ENCODE measurements at places on chromosomes 12 and 14.

DNA sequence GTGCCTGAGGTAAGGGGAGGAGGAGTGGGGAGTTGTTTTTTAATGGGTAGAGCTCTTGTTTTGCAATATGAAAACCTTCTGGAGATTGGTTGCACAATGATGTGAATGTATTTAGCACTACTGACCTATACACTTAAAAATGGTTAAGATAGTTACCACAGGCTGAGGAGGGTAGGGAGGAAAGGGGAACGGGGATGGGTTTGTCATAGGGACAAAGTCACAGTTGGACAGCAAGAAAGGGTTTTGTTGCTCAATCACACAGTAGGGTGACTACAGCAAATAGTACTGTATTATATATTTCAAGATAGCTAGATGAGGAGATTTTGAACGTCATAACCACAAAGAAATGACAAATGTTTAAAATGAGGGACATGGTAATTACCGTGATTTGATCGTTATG, 1562.4 kb downstream of the AACS start:
- no peak for DNase-seq

DNA sequence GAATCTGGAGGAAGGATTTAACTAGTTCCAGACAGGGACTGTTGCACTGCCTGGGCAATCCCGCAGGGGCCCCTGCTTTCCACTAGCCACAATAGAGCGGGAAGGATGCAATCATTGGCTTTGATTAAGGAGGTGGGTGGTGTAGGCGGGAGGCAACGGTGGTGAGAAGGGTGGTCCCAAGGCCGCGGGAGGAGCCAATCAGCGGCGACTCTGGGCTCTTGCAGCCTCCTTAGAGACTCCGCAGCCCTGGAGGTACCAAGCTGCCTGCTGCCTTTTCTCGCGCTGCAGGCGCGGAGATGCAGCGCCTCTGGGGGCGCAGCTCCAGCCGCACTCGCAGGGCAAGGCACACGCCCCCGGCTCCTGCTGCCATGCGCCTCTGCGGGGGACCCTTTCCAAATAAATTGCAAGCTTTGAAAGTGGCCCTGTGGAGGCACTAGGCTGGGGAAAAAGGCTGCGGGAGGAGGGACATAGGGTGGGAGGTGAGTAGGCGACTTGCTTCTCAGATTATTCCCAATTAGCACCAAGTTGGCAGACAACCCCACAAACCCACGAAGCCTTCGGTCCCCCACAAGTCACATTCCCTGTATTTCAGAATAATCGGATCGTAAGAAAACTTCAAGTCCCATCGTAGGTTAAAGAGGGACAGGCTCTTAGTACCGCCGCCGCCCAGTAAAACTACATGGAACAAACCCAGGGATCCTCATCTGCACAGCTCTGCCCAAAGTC, 858 bp upstream of the KCNA1 start:
- peak; percentile 81 for DNase-seq

DNA sequence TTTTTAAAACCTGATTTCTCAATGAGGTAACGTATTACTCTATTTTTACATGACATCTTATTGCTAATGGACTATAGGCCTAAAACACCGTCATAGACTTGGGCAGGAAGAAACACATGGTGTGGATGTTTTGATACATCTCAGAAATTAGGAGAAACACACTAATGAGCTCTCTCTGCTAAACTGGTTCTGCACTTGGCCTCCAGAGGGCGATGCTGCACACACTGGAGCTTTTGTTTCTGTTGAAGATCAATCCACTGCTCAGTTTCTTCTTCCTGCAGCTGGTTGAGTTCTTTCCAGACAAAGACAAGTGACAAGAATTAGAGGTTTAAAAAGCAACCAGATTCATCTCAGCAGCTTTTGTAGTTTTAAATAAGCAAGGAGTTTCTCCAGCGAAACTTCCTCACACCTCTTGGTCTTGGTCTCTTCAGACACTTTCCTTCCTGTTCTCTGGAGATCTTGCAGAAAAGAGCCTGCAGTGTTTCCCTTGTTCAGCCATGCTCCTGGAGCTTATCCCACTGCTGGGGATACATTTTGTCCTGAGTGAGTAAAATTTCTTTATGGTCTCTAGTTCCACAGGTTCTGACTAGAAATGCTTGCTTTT, 178.5 kb upstream of the OR4E1 start:
- peak; percentile 54 for DNase-seq

- DNase-seq: no peak
Measured at GRCh38 chr14:33592297-33592696, 358.6 kb downstream of the EGLN3 start.

GRCh38 chr12:27334042-27334720, 1.5 kb downstream of the BMAL2 start:
- DNase-seq: no peak

DNA sequence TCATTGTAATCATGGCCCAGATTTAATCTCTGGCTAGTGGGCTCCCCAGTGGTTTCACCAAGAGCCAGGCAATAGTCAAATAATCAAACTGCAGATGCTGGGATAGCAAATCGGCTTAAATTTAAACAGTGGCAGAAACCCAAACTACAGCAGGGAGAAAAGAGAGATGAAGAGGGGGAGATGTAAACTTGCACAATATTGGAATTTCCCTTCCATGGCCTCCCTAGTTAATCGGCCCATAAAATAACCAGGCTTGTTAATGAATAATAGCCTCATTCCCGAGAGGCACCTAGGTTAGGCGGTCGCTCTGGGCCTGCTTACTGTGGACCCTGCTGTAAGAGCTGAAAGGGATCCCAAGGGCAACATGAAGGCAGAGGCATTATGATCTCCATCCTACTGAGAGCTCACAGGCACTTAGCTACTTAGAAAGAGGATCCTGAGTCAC, 116.2 kb downstream of the NUAK1 start:
- no peak for DNase-seq

DNA sequence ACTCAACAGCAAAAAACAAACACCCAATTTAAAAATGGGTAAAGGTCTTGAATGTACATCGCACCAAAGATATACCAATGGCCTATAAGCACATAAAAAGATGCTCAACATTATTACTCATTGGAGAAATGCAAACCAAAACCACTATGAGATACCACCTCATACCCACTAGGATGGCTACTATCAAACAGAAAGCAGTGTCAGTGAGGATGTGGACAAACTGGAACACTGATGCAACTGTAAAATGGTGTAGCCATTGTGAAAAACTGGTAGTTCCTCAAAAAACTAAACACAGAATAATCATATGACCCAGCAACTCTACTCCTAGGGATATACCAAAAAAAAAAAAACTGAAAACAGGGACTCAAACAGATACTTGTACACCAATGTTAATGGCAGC, 49.3 kb downstream of the CDK17 start:
- no peak for DNase-seq

- DNase-seq: no peak
Measured at GRCh38 chr12:45849289-45849688, 119.8 kb downstream of the ARID2 start.

Data from iPS DF 6.9 (cell line).